Muscle of arm (tissue), 14 donors: ENCODE measurements at places on chromosomes 6 and 20.
A peak's percentile ranks its signal among the peaks of the same experiment; 100 is the strongest.

DNA sequence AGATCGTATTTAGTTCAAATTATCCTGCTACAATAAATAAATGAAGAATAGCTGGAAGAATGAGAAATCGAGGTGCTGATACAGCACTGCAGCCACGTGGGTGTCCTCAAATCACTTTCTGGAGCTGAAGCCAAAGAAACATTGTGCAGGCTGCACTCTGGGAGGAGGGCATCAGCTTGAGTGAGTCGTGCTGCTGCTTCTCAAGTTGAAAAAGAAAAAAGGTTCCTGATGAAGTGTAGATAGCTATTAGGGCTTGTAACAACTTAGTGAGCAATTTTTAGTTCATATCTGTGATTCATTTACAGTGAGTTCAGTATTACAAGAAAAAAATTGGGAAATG, 40.5 kb downstream of the DSE start:
- no peak for DNase-seq

- no peak for DNase-seq
These were observed 116.3 kb downstream of the FAXC start for GRCh38 chr6:99233219-99233618.

DNA sequence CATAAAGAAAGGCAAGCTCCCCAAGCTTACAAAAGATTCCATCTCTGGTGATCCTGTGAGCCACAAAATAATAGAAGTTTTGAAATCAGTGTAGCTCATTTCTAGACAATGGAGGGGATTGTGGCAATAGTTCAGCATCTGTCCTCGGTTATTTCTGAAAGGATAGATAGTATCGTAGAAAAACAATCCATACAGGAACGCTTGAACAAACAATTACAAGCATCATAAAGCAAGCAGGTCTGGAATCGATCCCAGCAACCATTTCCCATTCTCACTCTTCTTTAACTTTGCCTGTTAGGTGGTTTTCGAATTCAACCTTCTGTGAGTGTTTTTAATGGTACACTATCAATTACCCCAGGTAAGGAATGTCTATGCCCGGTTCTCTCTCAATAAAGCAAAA, 931.1 kb downstream of the KIF16B start:
- no peak for DNase-seq

DNA sequence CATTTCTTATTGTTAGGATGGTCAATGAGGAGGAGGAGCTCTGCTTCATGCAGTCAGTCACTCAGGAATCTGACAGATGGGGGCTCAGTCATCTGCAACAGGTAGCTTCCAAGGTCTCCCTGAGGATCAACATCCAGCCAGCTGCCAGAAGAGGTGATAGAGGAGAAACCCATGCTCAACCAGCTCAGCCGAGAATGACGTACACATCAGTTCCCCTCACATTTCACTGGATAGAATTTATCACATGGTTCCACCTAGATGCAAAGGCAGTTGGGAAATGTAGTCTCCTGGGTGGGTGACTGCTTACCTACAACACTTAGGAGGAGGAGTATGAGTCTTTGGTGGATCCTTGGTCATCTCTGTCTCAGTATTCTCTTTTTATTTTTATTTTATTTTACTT, 144.5 kb downstream of the CEBPB start:
- no peak for DNase-seq

DNA sequence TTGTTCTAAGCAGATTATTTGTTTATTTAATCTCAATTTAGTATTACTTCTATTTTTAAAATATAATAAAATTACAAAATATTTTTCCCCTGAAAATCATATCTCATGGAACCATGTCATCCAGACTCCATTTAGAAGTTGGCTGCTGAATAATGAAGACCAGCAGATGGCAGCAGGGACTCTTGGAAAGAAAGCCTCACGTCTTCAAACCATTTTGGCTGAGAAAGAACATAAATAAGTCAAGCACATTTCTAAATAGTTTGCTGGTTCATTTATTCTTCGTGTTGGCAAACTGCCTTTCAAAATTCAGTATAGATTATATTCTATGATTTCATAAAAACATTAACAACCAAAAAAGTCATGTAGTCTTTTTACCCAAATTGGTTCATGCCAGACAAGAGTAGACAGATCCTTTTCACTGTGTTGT, 71.7 kb downstream of the RCAN2 start:
- DNase-seq: peak; percentile 75

GRCh38 chr6:144655376-144655775, 370.2 kb downstream of the UTRN start:
- no peak for DNase-seq

GRCh38 chr6:142699391-142699790, 245.6 kb downstream of the HIVEP2 start:
- DNase-seq: no peak

GRCh38 chr20:1393507-1393882, 641 bp upstream of the FKBP1A start:
- no peak for DNase-seq

GRCh38 chr6:7098993-7099392, 8.8 kb upstream of the RREB1 start:
- no peak for DNase-seq

- no peak for DNase-seq
These were observed 26.4 kb upstream of the MCM3 start for GRCh38 chr6:52310932-52311331.

- DNase-seq: no peak
These were observed 193.5 kb upstream of the PLN start for GRCh38 chr6:118354641-118355040.

DNA sequence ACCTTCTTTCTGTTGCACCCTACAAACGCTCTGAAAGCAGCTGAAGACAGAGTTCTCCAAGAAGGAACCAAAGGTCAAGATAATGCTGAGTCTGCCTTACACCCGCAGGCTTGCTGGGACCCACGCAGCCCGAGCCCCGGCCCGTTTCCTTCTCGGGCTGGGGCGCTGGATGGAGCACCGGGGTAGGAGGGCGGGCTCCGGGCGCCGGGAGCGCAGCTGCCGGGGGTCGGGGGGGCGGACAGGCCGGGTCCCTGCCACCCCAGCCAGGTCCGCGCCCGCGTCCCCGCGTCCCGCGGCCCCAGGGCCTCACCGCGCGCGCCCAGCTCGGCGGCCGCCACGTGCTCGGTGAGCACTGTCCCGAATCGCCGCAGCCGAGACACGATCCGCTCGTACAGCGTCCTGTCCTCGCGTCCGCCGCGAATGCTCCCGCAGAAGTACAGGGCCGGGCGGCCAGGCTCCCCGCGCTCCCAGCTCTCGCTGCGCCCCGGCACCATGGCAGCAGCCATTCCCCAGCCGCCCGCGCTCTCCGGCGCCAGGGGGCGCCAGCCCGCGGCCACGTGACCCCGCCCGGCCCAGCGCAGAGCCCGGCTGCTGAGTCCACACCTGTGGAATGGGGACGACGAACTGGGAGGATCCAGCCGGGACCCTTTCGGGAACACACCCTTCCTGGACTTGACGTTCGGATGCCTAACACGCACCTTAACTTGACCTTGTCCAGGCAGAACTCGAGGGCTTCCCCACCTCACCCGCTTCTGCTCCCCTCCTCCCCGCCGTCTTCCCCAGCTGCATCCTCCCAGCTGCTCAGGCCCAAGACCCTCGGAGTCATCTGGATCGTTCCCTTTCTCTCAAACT, at the start of gene DNPH1:
TSS of gene DNPH1 (minus strand) at position 531 of the 852 bp plus-strand sequence. CDS start at position 506, 25 bp downstream.
- DNase-seq: peak; percentile 70

DNA sequence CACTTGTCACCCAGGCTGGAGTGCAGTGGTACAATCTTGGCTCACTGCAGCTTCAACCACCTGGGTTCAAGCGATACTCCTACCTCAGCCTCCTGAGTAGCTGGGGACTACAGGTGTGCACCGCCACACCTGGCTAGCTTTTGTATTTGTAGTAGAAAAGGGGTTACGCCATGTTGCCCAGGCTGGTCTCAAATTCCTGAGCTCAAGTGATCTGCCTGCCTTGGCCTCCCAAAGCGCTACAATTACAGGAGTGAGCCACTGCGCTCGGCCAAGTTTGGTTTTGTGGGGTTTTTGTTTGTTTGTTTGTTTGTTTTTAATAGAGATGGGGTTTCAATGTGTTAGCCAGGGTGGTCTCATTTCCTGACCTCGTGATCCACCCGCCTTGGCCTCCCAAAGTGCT, 12.3 kb downstream of the LOC128125822 start:
- no peak for DNase-seq

DNA sequence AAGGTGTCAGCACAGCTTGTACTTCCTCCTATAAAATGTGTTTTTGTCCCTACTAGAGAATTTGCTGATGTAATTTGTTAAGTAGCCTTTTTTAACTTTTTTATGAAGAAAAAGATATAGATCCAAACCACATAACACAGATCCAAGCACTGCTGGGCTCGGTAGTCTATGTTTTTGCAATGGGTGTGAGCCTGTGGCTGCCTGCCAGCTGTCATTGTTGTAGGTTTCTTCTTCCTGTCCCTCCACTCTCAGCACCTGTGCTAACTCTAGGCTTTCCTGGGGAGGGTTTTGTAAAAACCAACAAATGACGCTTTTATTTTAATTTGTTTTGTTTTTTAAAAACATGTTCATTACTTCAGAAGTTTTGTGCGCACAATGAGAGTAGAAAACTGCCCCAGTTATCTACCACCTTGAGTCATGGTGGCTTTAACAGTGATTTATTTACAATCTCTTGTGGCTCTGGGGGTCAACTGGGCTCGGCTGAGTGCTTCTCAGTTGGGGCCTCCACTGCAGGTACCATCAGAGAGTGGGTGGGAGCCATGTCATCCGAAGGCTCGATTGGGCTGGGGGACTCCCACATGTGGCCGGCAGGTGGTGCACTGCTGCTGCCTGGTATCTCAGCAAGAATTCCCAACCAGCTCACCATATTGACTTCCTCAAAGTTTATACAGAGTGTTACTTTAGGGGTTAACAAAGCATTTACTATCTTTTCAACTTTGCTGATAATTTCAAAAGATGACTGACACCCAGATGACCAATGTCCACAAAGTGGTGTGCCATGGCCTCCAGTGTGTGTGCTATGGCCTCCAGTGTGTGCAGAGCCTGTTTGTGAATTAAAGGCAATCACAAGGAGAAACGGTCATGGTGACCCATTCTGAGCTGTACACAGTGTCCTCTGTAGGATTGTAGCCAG, 3.0 kb upstream of the CCR6 start:
- DNase-seq: no peak

DNA sequence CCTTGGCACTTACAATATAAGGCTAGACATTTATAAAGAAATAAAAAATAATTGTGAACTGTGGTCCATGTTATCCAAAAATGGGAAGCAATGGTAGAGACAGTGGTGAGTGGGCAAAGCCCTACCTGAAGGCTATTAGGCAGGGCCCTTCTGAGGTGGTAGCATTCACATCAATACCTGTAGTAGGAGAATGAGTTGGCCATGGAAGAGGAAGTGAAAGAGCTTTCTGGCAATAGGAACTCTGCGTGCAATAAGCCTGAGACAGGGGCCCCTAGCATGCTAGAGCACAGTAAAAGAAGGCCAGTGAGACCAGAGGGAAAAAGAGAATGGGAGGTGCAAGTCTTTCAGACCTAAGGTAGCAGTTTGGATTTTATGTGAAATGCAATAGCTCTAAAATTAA, 754.5 kb downstream of the PTPRT start:
- no peak for DNase-seq

DNA sequence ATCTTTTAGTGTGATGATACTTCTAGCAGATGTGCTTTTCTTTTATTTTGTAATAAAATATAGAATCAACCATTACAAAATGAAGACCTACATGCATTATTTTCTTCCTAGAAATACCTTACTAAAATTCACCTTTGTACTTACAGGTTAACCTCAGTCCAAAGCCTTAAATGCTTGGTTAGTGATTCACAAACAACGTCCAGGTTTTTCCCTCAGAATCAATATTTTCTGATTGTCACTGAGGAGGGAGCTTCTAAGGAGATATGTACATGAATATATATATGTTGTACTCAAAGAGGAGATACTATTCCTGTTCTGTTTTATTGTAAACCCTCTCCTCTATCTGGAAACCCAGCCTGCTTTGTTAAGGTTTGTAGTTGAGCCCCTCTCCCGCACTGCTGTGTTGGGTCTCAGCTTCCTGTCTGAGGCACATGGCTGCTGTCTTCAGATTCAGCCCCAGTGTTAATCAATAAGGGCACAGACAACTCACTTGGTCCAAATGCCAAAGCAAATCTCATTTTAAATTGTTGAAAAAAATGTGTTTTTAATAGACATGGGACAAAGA, 33.9 kb upstream of the HS3ST5 start:
- no peak for DNase-seq

GRCh38 chr6:8535519-8535918, 100.2 kb upstream of the SLC35B3 start:
- DNase-seq: no peak
